ENCODE measurements at places on chromosomes 2 and 18.

GRCh38 chr2:136129601-136130000, 11.7 kb upstream of the CXCR4 start:
- no peak for DNase-seq

DNA sequence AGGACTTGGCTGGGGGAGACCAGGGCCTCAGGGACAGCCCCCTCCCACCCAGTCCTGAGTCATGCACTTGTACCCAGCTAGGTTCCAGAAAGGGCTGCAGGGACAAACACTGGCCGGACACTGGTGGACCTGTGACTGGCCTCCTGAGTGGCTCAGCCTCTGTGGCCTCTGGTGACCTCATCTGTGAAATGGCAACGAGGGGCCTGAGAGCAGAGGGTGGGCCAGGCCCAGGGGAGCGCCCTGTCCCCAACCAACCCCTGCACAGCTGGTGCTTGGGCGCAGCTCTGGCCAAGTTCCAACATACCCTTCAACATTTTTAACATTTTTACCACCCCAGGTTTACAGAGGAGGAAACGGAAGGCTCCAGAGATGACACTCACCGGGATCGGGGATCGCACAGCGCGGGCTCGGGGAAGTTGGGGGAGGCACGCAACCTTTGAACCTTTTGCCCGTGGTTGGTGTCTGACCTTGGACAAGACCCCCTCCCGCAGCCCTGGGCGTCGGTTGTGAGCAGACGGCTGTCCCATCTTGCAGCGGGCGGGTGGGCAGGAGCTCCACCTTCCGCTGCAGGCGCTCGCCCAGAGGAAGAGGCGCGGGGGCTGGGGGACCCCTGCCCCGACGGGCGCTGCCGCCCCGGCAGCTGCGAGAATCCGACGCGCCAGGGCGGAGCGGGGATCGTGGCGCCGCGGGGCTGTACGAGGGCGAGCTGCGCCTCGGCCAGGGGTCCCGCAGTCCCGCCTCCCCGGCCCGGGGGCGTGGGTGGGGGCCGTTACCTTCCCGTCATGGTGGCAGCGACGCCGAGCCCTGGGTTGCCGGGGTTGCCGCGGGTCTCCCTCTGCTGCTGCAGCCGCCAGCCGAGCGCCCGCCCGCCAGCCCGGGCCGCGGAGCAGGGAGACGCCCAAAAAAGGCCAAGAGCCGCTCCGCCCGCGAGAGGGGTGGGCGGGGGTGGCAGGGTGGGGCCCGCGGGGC, 805 bp downstream of the LIMS2 start:
- no peak for DNase-seq

DNA sequence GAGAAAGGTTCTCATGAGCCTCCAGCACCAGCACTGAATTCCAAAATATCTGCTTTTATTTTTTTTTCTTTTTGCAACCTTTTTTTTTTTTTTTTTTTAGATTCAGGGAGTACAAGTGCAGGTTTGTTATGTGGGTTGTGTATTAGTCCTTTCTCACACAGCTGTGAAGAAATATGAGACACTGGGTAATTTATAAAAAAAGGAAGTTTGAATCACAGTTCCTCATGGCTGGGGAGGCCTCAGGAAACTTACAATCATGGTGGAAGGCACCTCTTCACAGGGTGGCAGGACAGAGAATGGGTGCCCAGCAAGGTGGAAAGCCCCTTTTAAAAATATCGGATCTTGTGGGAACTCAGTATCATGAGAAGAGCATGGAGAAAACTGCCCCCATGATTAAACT, 7.9 kb upstream of the TMX3 start:
- no peak for DNase-seq

DNA sequence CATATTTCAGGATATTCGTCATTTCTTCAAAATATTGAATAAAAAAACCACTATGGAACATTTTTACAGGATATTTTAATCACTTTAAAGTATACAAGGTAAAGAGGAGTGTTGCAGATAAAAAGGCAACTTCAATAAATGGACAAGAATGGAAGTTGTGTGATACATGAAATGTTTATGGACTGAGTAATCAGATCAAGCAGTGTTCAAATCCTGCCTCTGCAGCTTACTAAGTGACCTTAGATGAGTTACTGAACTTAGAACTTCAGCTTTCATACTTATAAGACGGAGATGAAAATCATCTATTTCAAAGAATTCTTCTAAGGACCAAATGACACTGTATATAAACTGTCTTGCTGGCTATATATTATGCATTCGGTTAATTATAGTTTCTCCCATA, 87.2 kb downstream of the LNPK start:
- no peak for DNase-seq
